ENCODE measurements at places on chromosomes 2 and 18. TPM values are rescaled to one million over a fixed set of nuclear protein-coding genes. Genes with fewer than 3 reads are reported as not detected.

DNA sequence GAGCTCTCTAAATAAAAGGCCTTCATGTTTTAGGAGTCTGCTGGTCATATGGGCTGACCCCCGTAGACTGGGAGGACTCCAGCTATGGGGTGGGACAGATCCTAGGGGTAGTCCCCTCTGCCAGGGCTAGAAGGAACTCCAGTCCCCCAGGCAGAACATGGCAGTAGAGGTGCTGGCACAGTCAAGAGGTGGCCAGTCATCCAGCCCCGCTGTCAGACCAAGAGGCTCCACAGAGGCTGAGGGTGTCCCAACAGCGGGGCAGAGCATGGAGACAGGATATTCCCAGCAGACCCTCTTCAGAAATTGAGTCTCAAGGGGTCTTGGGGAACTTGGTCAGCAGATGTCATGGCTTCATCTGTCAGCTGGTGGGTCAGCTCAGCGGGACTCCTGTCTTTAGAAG, 76.6 kb downstream of the LONRF2 start:
- H3K4me3 ChIP-seq = no peak overlapping the region
- H3K27me3 ChIP-seq = peaks cover 11% of the 10 kb centered on the region
- DNase-seq = no peak
- H3K4me1 ChIP-seq = no peaks in the 10 kb centered on the region
- H3K36me3 ChIP-seq = no peaks in the 10 kb centered on the region

DNA sequence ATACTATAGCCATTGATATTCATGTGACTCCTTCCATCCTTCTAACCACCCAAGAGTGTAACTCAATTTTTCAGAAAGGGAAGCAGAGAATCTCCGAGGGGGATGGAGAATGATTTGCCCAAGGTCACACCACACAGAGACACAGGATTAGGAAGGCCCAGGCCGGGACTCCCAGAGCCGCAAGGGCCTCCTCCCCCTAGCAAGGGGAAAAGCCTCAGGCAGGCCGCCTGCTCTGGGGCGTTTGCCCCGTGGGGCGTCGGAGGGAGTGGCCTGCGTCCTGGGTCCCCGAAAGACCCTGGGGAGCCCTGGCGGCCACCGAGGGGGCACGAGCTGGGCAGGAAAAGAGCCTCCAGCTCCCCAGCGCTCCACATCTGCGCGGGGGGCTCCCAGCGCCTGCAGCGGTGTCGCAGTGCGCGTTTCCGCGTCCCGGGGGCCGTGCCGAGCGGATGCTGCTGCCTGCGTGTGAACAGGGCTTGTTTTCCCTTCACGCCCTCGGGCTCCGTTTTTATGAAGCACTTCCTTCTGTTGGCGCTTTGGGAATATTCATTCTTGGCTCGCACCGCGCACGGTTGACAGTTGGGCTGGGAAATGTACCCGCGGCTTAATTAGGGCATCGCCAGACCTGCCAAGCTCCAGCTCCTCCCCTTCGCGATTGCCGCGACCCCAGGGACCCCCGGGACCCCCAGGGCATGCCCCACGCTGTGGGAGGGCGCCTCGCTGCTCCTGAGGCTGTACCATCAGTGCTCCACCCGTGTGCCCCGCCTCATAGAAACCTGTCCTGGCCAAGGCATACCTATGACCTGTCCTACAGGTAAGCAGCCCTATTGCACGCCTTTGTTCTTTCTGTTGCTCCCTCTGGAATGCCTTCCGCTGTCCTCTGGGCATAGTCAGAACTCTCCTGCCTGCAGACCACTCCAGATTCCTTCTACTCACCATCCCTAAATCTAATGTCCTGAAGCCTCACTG, 158.9 kb upstream of the GLI2 start:
- no peak overlapping the region for H3K4me3 ChIP-seq
- peaks cover 10% of the 10 kb centered on the region for H3K27me3 ChIP-seq
- no peak overlapping the region for H3K27ac ChIP-seq
- no peak for DNase-seq
- H3K4me1 ChIP-seq = no peaks in the 10 kb centered on the region

ANKRD30B gene
- not detected for polyA plus RNA-seq

GRCh38 chr2:176763851-176764404, 448.7 kb upstream of the HNRNPA3 start:
- H3K36me3 ChIP-seq = no peaks in the 10 kb centered on the region
- no peak overlapping the region for H3K27ac ChIP-seq
- DNase-seq = no peak
- H3K4me3 ChIP-seq = no peak overlapping the region
- H3K4me1 ChIP-seq = no peaks in the 10 kb centered on the region
- peaks cover 2% of the 10 kb centered on the region for H3K27me3 ChIP-seq

- H3K27me3 ChIP-seq = no peaks in the 10 kb centered on the region
- no peaks in the 10 kb centered on the region for H3K36me3 ChIP-seq
- H3K4me3 ChIP-seq = no peak overlapping the region
- no peaks in the 10 kb centered on the region for H3K4me1 ChIP-seq
- no peak for DNase-seq
Measured at GRCh38 chr2:108554528-108554927, 20.3 kb downstream of the LIMS1 start.

DNA sequence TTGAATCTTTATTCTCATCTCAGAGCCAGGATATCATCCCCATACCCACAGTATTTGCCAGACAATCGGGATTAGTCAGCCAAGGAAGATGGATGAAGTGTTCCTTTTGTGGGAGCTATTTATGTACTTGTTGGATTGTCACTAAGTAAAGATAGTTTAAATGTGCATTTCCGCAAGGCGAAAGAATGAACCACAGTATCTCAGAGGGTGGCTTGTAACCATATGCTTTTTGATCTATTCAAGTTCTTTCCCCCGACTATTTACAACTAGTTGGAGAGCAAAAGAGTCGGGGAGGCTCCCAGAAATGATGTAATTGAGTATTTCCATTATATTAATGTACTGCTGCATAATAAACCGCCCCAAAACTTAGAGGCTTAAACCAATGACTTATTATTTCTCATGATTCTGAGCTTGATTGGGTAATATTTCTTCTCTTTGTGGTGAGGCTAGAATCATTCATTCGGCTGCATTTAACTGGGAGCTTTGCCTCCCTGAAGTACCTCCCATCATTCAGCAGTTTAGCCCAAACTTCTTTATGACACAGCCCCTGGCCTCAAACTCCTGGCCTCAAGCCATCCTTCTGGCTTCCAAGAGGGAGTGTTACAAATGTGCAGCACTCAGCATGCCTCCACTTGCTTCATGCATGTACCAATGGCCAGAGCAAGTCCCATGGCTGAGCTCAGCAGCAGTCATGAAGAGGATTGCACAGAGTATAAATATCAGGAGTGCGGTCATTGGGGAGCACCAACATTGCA, 423.7 kb downstream of the METTL4 start:
- H3K27ac ChIP-seq = no peak overlapping the region
- no peaks in the 10 kb centered on the region for H3K27me3 ChIP-seq
- H3K4me1 ChIP-seq = no peaks in the 10 kb centered on the region
- no peak for DNase-seq
- H3K36me3 ChIP-seq = no peaks in the 10 kb centered on the region
